NCI-H1436 treated with DMSO at 0.1 percent for 48 hours (cell line): ENCODE measurements at places on chromosomes 16 and 17.

DNA sequence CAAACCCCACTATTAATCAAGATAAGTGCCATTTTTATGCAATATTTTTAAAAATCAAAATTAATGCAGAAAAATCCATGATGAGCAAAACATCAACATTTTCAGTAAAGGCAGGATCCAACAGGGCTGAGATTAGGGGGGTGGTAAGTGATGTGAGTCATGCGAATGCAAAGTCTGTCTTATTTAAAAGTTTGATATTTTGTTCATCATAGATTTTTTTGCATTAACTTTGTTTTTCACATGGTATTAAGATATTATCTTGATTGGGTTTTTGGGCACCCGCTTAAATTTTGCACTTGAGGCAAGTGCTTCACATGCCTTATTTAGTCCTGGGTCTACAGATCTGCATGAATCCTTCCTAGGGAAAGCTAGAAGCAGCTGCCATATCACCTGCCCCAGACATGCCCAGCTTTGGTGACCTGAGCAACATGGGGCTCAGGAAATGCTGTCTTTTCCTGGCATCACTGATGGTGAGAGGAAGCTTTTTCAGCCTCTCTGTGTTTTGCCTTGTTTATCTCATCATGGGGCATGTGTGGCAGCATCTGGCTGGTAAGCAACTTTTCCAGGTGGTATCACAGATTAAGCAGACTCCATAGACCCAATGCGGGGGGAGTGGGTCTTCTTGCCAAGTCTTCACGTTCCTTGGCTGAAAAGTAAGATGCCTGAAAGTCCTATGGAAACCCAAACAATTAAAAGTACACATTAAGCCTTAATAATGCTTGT, 57.6 kb upstream of the NFAT5 start:
- no peak for DNase-seq

DNA sequence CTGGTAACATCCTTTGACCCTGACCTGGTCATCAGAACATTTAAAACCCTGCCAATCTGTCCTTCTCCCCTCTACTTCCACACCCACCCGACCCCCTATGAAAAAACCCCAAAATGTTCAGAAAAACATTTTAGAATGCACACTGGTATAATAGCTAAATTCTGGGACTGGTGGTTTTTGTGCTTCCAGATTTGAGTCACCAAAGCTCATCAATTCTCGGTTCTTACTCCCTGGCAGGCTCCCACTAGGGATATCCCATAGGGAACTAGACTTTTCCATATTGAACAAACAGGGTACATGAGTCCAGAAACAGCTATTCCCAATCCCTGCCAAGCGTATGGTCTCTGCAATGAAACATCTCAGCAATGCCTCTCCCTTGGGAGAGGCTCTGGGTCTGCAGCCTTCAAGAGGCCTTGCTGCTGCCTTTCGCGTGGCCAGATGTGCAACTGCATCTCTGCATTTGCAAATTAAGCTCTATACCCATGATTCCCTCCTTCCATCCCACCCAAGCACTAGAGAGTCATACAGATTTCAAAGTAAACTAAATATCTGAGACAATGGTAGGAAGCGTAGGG, 67.7 kb downstream of the SMG6 start:
- DNase-seq, result no peak

DNA sequence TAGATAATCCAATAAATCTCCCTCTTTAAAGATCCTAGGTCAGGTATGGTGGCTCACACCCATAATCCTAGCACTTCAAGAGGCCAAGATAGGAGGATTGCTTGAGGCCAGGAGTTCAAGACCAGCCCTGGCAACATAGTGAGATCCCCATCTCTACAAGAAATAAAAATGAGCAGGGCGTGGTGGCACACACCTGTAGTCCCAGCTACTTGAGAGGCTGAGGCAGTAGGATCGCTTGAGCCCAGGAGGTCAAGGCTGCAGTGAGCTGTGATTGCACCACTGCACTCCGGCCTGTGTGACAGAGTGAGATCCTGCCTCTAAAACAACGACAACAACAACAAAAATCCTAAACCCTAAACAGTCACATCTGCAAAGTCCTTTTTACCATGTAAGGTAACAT, 2.0 kb upstream of the CCL22 start:
- DNase-seq, result no peak

GRCh38 chr17:67041941-67042899, 2.1 kb upstream of the CACNG1 start:
- DNase-seq, result no peak

DNA sequence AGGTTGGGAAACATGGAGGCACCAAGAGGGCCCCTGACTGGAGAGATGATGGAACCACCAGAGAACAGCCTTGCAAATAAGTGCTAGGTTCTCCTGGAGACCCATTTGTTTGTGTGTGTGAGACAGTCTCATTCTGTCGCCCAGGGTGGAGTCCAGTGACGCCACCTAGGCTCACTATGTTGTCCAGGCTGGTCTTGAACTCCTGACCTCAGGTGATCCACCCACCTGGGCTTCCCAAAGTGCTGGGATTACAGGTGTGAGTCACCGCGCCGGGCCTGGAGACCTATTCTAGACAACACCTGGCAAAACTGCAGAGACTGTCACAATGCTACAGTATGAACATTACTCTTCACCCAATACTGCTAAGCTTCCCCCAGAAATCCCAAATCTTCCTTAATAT, 1.5 kb downstream of the NPLOC4 start:
- no peak for DNase-seq

DNA sequence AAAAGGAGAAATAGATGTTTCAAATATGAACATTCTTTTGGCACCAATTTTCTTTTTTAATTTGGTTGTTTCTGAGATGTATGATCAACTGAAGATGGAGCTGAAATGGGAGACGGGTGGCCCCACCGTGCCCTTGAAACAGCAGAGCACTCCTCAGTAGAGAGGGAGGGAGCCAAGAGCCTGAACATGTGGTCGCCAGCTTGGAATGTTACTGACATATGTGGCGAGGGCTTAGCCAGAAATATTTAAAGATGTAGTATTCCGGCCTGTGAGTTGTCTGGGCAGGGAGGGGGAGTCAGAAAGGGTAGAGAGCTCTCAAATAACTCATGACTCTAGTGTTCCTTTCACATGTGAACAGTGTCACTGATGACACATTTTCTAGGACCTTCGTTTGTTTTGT, 13.3 kb upstream of the MRC2 start:
- no peak for DNase-seq

DNA sequence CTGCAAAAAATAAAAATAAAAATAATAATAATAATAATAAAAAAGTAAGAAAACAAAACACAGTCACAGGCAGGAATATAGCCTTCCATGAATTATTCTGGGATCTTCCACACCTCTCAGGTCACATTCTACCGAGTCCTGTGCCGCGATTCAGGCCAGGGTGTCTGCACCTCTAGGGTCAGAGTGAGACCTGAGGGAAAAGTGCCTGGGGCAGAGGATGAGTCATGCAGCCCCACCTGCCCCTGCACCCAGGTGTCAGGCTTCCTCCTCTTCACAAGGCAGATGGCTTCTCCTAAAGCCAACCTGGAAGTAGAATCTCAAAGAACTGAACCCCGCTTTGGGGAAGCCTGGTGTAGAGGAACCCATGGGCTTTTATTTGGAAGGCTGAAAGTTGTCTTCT, 283.7 kb downstream of the CPPED1 start:
- no peak for DNase-seq

GRCh38 chr16:11734025-11734652, 8.5 kb downstream of the TXNDC11 start:
- DNase-seq, result no peak

GRCh38 chr17:9533441-9533840, 42.2 kb downstream of the STX8 start:
- DNase-seq, result no peak

DNA sequence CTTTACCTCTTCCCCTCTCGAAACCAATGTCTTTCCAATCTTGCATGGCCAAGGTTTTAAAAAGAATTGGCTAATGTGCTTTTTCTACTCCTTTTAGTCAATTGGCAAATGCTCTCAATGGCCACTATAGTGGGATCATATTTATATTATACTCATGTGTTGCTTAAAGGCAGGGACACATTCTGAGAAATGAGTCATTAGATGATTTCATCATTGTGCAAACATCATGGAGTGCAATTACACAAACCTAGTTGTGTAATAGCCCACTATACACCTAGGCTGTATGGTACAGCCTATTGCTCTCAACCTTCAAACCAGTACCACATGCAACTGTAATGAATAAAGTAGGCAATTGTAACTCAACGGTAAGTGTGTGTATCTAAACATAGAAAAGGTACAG, 180.9 kb downstream of the HS3ST3A1 start:
- no peak for DNase-seq

DNA sequence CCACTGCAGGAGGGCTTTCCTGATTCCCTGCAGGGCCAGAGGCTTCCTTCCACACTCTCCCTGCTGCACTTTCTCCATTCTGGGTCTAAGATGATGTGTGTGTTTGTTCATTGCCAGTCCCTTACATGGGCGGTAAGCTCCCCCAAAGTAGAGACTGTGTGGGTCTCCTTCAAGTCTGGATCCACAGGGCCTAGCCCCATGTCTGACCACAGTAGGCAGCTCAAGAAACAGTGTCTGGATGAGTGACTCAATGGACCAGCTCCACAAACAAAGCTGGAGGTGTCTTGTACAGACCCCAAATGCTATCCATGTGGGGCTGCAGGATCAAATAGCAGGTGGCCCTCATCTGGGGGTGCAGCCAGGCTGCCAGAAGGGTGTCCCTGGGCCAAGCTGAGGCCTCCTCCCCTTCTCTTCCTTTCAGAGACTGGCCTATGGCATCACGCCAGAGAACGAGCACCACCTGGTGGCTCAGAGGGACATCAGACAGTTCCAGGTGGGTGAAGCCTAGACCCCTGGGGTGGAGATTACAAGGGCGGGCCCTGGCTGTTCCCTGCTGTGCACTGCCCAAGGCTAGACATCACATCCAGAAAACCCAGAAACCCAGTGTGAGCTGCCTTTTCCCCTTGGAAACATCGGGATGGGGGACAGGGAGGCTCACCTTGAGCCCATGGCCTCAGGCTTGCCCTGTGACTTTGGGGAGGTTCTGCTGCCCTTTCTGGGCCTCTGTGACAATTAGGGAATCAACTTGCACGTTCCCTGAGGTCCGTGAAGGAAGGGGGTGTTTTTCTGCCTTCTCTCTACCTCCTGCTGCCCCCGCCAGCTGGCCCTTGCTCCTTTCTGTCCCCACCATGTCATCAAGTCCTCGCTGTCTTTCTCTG, 45.9 kb downstream of the SLC6A2 start:
- DNase-seq, result no peak

GRCh38 chr17:68531252-68531651, 19.0 kb downstream of the PRKAR1A start:
- no peak for DNase-seq

DNA sequence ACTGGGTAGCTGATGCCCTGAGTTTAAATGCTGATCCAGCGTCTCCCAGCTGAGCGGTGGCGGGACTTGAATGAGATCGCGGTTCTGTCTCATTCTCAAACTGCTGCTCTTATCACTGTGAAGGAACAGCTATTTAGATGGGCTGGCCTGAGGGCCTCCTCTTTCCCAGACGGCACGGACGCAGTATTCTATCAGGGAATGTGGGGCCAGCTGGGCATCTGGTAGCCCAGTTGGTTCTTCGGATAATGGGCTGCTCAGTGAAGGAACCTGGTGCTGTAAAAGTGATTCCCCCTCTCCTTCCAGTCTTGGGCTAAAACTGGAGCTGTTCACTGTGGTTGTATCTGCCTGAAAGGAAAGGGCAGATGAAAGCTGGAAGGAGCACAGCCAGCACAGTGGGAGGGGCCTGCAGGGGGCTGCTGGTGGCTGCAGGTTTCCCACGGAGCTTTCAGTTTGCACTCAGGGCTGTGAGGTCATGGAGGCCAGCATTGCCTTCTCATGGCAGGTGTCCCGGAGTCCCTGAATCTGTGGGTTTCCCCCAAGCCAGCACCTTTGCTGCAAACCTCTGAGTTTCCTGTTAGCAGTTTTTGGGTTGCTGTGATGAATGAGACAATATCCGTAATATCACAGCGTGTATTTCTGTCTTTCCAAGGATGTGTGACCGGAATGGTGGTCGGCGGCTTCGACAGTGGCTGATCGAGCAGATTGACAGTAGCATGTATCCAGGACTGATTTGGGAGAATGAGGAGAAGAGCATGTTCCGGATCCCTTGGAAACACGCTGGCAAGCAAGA, 3.6 kb downstream of the IRF8 start:
- DNase-seq, result no peak

GRCh38 chr17:71337938-71338337, 782.9 kb upstream of the SOX9 start:
- no peak for DNase-seq

- no peak for DNase-seq
Observed at GRCh38 chr17:10050597-10051101, 145.6 kb upstream of the RCVRN start.

- no peak for DNase-seq
Observed at GRCh38 chr16:2715519-2715918, 4.5 kb downstream of the PRSS27 start.

DNA sequence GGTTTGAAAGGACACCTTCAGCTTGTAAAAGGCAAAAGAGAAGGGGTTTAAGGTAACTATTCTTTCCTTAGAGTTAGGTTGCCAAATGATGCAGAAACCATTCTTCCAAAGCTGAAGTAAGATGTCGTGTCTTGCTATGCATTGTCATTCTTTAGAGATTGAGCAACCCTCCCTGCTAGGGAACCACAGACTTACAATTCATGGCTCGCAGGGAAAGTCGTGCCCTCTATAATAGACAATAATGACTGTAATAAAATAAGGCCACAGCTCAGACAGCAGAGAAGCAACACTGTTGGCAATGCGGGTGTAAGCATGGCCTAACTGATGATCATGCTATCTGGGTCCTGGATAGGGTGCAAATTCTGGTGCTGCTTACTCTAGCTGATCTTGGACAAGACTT, 129.6 kb upstream of the CDH13 start:
- no peak for DNase-seq

DNA sequence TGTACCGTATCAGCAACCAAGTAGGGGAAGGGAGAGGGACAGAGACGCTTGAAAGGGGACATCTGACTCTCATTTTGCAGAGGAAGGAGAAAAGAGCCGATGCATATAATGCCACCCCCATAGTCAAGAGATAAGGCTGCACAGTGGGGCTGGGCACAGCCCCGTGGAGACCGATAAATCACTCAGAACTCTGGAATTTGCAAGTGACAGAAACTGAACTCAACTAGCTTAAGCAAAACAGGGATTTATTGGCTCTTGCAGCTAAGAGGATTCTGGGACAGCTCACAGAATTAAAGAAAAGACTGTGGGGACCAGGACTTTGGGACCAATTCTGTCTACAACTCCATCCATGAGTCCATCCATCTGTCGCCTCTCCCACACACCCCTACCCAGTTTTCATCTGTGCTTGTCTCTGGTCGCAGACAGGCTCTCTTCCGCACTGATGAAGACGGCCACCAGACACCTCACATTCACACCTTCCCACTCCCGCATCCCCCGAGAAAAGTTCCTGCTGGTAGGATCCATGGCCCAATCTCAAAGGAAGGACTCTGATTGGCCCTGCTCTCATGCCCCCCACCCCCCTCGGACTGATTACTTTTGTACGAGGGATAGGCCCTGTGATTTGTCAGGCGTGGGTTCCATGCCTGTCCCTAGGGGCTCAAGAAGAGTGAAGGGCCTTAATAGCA, 105.9 kb upstream of the RPL38 start:
- no peak for DNase-seq

DNA sequence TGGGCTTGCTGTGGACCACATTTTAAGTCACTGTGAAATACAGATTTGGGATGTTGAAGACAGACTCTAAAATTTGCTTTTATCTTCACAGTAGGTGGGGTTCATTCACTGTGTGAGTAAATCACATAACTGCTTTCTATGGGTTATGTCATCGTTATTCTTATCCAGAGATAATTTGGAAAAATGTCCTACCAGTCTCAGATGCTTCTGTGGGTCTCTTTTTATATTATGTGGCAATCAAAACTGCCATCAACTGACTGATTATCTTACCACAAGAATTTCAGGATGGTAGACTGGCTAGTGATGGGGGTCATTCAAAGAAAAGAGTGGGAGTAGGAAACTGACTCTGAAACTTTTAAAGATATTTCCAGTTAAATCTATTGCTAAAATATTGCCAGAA, 3.1 kb downstream of the HSBP1 start:
- no peak for DNase-seq
